ENCODE measurements at places on chromosomes 1 and 21.

GRCh38 chr1:14165371-14165801 is 433.1 kb upstream of the KAZN start:
- no peak for DNase-seq

DNA sequence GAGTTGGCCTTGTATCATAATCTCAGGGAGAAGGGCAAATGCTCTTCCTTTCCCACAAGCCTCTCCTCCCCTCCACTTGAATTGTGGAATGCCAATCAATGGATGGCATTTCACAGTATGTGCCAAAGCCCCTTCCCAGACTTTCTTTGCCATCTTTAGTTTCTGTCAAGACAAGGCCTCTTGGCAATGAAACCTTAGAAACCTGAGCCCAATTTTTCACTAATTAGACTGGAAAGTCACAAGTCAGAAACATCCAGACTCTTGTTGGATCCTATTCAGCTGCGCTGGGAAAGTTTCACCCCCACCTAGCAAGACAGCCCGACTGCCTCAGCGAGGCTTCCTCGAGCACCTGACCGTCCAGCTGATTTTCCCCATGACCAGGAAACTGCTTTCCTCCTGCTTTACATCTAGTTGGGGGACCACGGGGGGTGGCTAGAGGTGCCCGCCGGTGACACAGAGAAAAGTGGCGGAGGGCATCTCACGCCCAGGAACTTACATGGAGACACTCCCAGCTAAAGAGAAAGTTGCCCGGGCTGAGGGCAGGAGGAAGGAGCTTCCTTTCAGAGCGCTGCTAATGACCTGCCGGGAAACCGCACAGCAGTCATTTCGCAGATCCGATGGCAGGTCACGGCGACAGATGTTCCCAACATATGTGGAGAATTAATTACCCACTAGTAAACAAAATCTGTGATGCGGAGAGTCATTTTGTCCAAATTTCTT is 302.6 kb upstream of the RRP15 start:
- DNase-seq: no peak

DNA sequence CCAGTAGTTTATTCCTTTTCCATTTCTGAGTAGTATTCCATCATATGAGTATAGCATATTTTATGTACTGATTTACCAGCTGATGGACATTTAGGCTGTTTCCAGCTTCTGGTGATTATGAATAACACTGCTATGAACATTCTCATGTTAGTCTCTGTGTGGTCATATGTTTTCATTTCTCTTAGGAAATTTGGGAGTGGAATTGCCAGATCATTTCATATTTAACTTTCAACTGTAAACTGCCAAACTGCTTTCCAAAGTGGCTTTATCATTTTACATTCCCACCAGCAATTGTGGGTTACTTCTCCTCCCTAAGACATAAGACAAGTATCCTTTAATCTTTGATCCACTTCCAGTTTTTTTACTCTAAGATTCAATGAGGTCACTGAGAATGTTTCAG is 85.7 kb upstream of the RALGPS2 start:
- no peak for DNase-seq

GRCh38 chr1:227234998-227235405 is 83.3 kb downstream of the CDC42BPA start:
- no peak for DNase-seq

DNA sequence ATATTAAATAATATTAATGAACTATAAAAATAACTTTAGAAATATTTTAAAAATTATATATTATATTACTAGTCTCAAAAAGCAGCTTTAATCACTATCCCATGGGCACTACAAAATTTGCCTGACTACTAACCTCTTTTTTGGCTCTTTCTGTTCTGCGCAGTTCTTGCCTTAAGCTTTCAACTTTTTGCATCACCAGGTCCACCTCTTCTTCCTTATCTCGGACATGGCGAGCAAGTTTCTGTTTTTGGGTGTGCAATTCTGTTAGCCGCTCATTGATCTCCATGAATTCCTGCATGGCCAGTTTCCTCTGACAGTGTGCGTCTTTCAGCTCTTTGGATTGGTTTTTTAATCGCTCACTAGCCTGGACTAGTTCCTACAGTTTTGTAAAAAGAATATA is 172.4 kb downstream of the COQ8A start:
- DNase-seq: no peak

- no peak for DNase-seq
Observed at GRCh38 chr1:19812875-19813642, 2.0 kb downstream of the RNF186 start.

All from cerebellar nuclear complex (tissue), 1 donor.